Activated CD4-positive, alpha-beta T cell treated with anti-CD3 and anti-CD28 coated beads, Interleukin-2, Interleukin-4, amounts not matched to agents 100 ng/mL and 50 ng/mL, durations not matched to agents 16 hours and 8 hours (primary cell): ENCODE measurements at places on chromosomes 11 and 22.

- peak; percentile 28 for DNase-seq
These were observed 22.6 kb upstream of the PKNOX2 start for GRCh38 chr11:125141686-125142535.

GRCh38 chr22:32232191-32232830 is 22.8 kb downstream of the SLC5A4 start:
- no peak for DNase-seq

DNA sequence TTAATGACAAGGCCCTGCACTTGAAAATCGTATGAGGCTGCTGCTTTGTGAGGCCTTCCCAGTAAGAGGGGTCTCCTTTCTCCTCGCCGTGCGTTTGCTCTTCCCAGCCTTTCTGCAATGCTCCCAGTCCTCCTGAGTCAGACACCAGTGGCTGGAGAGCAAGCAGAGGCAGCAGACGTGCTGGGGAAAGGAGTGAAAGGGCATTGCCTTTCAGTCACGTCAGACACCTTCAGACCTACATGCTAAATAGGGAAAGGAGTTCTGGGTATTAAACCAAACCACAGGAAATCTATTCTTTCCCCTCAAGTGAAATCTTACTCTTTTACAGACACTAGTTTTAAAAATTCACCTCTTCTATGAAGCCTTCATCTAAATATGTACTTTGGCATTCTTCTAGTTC is 274.8 kb downstream of the NTM start:
- no peak for DNase-seq

GRCh38 chr11:22349491-22349890 is 11.3 kb downstream of the SLC17A6 start:
- DNase-seq: no peak

GRCh38 chr11:95585069-95585751 is 204.4 kb downstream of the FAM76B start:
- DNase-seq: no peak
